ENCODE measurements at places on chromosomes 4 and X.

DNA sequence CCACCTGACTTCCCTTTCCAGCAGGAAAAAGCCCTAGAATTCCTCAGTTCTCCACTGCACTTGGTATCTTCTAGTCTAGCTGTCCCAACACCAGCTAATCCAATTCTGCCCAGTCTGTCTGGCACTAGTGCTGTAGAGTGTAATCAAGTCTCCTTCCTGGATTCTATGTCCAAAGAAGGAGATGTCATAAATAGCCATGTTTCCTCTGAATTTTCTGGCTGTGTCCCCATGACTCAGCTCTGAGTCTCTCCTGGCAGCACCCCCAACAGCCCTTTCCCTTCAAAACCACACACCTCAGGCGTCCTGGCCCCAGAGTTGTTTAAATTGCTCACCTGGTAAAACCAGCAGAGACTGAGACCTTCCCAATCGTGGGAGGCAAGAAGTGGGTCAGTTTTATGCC is 197.2 kb downstream of the GRXCR1 start:
- no peak for DNase-seq

GRCh38 chr4:168050002-168050401 is 42.3 kb upstream of the ANXA10 start:
- no peak for DNase-seq

DNA sequence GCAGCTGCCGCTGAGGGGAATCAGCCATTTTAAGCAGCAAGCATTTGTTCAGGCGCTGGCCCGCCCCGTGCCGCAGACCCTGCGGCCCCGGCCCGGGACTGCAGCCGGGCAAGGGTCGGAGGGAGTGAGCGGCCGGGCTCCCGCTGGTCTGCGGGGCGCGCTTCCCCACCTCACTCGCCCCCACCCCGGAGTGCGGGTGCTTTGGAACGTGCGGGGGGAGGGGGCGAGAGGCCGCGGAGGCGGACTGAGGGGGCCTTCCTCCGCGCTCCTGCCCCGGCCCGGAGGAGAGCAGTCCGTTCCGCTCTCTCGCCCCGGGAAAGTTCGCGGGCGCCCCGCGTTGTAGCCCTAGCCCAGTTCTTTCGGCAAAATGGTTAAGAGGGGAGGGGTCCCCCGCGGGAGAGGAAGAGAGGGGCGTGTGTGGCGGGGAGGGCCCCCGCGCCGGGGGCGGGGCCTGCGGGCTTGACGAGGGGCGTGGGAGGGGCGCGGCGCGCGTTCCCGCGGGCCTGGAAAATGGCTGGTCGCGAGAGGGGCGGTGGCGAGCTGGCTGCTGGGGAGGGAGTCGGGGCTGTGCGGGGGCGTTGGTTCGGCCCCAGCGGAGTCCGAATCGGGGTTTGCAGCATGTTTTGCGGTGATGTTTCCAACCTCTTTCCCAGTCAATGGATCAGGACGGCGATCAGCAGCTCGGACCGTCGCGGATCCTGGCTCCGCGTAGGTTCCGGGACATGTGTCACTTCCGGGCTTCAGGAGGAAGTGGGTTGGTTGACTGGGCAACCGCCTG is 942 bp downstream of the ING2 start:
- DNase-seq, result peak; percentile 88

GRCh38 chrX:115553171-115553570 is 7.8 kb upstream of the PLS3 start:
- DNase-seq, result no peak

DNA sequence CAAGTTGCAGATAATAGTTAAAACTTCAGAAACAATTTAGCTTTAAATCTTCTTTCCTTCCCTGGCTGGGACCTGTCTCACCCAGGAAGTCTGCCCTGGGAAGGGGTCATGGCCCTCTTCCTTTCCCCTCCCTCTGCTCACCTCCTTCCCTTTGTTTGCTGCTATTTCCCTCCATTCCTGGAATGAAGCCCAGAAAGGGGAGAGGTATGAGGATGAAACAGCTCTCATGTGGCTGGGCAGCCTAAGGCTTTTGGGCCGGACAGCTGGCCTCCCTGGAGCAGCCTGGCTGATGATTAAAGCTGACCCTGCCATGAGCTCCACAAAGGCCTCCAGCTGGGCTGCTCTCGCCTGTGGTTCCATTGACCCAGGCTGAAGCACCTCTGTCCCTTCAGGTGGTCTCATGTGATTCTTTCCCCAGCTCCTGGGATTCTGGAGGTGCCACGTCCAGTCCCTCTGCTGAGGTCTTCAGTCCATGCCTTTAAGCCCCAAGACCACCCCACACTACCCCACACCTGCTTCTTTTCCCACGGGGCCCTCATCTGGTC is 202.1 kb downstream of the PTTG2 start:
- no peak for DNase-seq

DNA sequence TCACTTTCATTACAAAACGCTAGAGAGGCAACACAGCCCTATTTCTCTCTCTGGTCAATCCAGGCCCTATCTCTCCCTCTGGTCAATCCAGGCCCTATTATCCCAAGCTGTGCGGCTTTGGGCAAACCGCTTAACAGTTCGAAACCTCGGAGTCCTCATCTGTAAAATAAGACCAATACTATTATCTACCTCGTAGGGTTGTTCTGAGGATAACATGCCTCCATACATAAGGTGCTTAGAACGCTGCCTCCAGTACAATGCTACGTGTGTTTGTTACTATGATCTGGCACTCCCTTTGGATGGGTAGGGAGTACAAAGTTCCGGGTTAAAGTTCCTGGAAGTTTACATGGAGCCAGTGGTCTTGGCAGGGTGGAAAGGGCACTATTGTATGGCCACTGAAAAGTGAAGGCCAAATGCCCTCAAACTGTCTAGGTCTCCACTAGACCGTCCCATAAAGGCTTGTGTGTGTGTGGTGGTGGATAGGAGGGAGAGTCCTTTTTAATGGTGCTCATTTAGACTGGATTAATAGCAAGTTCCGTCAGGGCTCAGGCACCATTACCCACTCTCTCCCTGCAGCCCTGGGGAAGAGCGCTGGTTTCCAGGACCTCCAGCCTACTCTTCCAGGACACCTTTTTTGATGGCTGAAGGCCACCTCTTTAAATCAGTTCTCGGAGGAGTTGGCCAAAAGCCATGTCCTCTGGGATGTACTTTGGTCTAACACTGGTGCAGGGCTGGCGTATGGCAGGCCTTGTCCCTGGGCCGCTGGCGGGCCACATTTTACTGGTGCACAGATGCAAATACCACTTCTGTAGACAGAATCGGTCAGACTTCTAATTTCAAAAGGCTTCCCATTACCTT is 75.6 kb upstream of the BCOR start:
- DNase-seq, result no peak

DNA sequence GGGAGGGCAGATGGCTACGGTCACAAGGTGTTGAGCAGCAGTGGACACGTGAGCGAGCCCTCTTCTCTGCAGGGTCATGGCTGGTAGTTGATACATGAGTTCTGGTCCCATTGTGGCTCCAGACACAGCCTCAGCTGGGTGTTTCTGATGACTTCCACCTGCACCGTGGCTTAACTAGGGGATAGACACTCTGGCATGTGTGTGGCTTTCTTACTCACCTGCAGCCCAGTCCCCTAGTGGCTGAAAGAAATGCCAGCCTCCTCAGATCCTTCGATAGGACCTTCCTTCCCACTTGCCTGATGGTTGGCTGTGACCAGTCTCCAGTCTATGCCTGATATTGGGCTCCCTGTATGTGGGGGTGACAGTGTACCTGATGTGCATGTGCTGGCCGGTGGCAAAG is 5.0 kb downstream of the GPR78 start:
- DNase-seq, result no peak

GRCh38 chr4:113732967-113733527 is 28.5 kb downstream of the CAMK2D start:
- no peak for DNase-seq

DNA sequence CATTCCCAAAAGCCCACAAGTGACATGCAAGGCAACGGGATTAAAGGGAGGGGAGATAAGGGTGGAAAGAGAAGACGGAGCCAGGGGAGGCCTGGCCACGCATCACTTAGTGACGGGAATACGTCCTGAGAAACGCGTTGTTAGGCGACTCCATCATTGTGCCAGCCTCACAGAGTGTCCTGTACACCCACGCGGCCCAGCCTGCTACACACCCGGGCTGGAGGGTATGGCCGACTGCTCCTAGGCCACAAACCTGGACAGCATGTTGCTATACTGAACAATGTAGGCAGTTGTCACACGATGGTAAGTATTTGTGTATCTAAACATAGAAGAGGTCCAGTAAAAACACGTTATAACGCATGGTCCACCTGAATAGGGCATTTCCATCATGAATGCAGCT is 23.4 kb downstream of the NSG1 start:
- DNase-seq, result no peak

DNA sequence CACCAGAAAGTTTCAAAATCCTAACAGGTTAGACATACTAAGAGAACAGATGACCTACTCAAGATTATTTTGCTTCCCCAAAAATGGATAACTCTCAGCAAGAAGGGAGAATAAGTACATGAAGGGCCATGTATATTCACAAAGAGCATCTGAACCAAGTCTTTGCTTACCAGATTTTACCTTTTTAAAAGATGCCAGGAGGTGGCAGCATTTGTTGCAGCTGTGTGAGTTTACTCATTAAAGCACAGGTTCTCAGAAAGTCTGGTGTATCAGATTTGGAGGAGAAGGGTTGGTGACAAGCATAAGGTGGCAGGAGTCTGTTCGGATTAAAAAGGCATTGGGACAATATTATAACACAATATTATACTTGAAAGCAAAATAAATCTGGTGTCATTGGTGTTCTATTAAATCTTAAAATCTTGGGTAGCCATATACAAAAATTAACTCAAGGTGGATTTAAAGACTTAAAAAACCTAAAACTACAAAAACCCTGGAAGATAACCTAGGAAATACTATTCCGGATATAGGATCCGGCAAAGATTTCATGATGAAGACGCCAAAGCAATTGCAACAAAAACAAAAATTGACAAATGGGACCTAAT is 51.3 kb upstream of the NFKB1 start:
- DNase-seq, result peak; percentile 82

- no peak for DNase-seq
Measured at GRCh38 chr4:170777663-170778062, 687.9 kb upstream of the AADAT start.

DNA sequence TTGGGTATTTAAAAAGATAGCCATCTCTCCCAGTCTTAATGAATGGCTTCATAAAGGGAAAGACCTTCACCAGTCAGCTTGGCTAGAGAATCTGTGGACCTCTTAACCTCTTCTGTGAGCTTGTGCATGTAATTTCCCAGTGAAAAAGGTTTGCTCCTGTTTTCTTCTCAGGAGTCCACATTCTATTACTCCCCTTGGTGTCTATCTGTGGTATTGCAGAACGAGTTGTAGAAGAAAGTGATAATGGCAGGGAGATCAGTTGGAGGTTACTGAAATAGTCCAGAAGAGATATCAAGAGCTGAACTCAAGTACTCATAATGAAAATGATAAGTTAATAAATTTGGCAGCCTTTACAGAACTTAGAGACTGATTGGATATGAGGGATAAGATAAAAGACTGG is 16.5 kb upstream of the VAMP7 start:
- no peak for DNase-seq

DNA sequence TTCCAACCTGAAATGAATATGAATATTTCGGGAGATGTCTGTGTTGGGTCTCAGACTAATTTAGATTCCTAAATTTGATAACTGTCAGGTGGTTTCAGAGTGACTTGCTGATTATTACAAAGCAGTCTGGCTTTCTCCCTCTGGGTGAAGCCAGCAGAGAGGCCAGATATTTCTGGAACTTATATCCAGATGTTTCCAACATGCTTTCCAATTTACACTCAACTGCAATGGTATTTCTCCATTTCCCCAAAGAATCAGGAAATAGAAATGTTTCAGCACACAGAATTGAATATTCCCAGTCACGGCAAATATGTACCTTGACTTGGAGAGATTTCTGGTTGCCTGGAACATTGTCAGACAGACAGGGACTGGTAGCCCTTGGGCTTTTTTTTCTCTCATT is 48.5 kb upstream of the EGFL6 start:
- DNase-seq, result no peak

GRCh38 chr4:79325436-79325835 is 425 bp downstream of the NAA11 start:
- no peak for DNase-seq

DNA sequence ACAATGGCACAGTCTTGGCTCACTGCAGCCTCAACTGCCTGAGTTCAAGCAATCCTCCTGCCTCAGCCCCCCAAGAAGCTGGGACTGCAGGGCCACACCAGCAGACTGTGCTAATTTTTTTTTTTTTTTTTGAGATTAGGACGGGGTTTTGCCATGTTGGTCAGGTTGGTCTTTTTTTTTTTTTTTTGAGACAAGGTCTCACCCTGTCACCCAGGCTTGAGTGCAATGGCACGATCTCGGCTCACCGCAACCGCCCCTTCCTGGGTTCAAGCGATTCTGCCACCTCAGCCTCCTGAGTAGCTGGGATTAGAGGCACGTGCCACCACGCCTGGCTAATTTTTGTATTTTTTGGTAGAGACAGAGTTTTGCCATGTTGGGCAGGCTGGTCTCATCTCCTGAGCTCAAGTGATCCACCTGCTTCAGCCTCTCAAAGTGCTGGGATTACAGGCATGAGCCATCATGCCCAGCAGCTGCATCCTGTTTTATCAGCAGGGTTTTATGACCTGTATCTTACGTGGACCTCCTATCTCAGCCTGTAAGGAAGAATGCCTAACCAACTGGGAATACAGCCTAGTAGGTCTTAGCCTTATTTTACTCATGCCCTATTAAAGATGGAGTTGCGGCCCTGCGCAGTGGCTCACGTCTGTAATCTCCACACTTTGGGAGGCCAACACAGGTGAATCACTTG is 13.2 kb upstream of the MRPL1 start:
- no peak for DNase-seq

GRCh38 chr4:115671581-115671980 is 558.2 kb upstream of the NDST4 start:
- no peak for DNase-seq

DNA sequence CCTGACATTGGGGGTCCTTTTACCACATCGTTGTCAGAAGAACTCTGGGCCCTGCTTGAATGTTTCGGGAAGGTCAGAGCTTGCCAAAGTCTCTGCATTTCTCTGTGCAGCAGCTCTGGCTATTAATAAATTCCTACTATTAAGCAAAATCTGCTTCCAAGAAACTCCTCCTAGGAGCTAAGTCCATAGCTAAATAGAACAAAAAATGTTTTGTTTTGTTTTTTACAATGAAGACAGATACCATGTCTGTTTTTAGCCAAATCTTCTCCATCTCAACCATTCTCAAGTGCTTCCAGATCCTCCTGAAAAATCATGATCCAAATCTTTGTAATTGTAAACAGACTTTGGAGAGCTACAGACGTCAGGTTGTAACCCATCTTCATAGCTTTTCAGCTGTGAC is 161.6 kb downstream of the SPATA18 start:
- no peak for DNase-seq

GRCh38 chrX:112913807-112914206 is 73.2 kb upstream of the AMOT start:
- no peak for DNase-seq

GRCh38 chrX:75303795-75304194 is 29.9 kb downstream of the UPRT start:
- no peak for DNase-seq

GRCh38 chr4:170087163-170087700 is 2.5 kb downstream of the AADAT start:
- no peak for DNase-seq
